ENCODE measurements at places on chromosomes 3 and 15.

GRCh38 chr3:122498152-122498551 is 16.6 kb downstream of the KPNA1 start:
- no peak for DNase-seq

GRCh38 chr3:142279965-142280590 is 54.7 kb upstream of the GK5 start:
- no peak for DNase-seq

DNA sequence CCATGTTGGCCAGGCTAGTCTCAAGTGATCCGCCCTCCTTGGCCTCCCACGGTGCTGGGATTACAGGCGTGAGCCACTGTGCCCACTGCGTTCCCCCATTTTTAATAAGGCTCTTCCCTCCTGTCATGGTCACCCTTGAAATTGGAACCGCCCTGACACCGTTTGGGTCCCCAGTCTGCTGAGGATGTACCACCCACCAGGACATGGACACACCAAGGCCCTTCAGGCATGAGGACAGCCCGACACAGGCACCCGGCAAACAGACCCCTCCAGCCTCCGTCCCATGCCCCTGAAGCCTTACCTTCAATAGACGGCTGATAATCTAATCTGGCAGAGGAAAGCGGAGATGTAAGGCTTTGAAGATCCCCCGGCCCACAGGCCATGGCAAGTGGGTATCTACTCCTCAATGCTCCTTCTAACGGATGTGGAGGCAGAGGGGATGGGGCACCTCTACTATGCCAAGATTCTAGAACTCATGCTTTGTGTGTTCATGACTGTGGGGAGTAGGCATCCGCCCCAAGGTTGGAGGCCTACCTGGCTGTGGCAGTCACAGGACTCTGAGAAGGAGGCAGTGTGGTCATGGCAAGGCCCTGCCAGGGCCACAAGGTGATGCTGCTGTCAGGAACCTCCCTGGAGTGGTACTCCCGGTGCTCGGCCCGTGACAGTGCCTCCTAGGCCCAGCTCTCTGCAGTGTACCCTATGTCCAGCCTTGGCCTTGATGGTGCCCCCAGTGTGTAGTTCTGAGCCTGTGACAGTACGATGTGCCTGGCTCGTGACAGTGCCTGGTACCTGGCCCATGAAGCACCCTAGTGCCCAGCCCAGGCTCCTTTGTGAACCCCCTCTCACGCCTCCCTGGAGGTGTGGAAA is 18.6 kb upstream of the PRSS50 start:
- no peak for DNase-seq

DNA sequence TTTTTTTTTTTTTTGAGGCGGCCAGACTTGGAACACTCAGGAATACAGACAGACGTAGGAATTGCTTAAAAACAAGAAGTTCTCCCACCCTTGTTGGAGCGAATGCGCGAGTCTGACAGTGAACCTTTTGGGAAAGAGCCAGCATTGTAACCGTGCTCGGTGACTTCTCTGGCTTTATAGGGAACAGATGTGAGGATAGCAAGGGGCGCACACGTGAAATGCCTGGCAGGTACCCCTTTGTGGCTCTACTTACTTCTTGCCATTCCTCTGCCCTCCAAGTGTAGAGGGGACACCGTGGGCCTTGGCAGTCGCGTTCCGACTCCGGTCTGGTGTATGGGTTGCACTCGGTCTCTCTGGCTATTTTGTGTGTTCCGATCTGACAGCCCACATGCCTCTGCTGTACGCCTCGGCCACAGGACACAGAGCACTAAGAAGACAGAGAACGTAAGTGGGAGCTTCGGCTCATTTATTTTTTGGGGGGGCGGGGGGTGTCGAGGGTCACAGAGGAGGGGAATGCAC is 126.4 kb downstream of the ADAMTS9 start:
- DNase-seq = no peak

DNA sequence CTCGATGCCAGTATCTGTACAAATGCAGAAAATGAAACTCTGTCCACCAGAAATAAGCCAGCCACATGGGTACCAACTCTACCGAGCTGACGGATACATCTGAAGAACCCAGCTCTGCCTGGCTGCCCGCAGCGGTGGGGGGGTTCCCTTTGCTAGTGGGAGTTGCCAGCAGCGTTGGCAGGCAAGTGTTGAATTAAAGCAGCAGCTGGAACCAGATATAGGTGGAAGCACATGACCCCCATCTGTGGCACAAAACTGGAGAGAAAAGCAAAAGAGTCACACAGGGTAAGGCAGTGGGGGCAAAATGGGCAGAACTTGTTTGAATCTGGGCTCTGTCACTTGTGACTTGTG is 17.9 kb downstream of the CRYGS start:
- no peak for DNase-seq

- no peak for DNase-seq
Measured at GRCh38 chr3:59469948-59470723, 420.3 kb upstream of the CFAP20DC start.

GRCh38 chr3:52193065-52193464 is 4.9 kb upstream of the ALAS1 start:
- DNase-seq = no peak

DNA sequence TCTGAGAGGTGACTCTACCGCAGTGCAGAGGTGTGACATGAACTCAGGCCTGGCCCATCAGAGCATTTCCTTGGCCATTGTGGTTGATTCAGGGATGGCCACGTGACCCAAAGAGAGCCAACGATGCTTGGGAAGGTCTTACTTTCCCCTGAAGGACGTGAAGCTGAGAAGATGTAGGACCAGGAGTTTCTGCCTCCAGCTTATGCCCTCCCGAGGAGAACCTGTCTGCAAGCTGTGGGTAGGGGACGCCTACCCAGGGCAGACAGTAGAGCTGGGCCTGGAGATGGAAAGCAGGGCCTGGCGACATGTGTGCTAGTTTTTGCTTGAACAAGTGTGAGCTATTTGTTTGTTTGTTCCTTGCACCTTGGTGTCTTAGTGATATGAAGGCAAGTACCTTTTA is 89.4 kb downstream of the RPLP1 start:
- no peak for DNase-seq

GRCh38 chr3:150237490-150237889 is 170.6 kb upstream of the TSC22D2 start:
- no peak for DNase-seq

GRCh38 chr3:23815879-23816278 is 10.1 kb downstream of the UBE2E1 start:
- no peak for DNase-seq
